ENCODE measurements at places on chromosomes 3 and 15.

GRCh38 chr3:101204246-101204645, 116.1 kb downstream of the IMPG2 start:
- no peak for DNase-seq

- DNase-seq: no peak
Measured at GRCh38 chr3:29353807-29354206, 72.9 kb downstream of the RBMS3 start.

DNA sequence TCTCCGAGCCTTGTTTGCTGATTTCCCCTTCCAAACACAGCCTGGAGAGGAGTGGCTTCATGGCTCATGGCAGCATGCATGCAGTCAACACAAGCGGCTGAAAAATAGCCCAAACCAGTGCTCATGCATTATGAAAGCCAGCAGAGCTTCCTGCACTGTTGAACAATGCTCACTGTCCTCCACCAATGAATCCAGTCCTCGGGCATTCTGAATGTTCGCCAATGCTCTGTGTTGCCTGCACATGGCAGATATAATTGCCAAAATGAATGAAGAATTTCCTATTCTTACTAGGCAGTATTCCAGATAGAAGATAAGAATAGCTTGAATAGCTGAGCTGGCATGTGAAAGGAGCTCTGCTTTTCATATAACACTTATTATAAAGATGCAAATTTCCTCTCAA, 252.7 kb downstream of the ROBO1 start:
- no peak for DNase-seq

GRCh38 chr3:157498371-157498770, 4.8 kb downstream of the VEPH1 start:
- no peak for DNase-seq
